ENCODE measurements at places on chromosomes 12 and 14.

GRCh38 chr14:88934351-88934806 is 109.9 kb downstream of the TTC8 start:
- no peak for DNase-seq

- no peak for DNase-seq
These were observed 348.9 kb upstream of the FAR2 start for GRCh38 chr12:28800129-28800528.

DNA sequence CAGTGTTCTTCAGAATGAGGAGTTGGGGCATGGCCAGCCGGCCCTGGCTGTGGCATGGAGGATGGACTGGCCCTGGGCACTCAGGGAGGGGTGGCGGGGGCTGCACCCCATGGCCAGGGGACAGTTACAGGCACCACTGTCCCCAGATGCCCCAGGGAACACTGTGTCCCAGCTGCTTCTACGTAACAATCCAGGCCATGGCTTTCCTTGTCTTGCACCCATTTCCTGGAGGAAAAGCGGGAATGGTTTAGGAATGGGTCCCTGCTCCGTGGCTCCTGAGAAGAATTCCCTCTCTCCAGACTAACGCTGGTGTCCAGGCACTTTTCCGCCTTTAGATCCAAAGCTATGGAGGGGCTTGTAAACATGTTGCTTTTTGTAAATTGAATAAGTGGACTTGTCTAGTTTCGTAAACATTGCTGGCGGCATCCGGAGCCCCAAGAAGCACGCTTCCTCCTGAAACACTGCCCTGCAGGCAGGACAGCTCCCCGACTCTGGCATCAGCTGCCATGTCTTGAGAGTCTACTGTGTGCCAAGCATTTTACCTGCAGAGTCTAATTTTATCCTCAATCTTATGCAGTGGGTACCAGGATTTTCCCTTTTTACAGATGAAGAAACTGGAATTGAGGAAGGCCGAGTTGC is 238.3 kb downstream of the SLC41A2 start:
- no peak for DNase-seq

GRCh38 chr12:93106910-93107309 is 177.8 kb upstream of the EEA1 start:
- no peak for DNase-seq
